SK-N-DZ (cell line): ENCODE measurements at places on chromosomes 7 and 10.

- no peak for DNase-seq
These were observed 7.1 kb downstream of the ERV3-1 start for GRCh38 chr7:64999165-65000004.

GRCh38 chr10:82463614-82464013 lies 588.6 kb downstream of the NRG3 start:
- DNase-seq: peak; percentile 63

- no peak for DNase-seq
These were observed 148.7 kb upstream of the KLF6 start for GRCh38 chr10:3933733-3934132.

DNA sequence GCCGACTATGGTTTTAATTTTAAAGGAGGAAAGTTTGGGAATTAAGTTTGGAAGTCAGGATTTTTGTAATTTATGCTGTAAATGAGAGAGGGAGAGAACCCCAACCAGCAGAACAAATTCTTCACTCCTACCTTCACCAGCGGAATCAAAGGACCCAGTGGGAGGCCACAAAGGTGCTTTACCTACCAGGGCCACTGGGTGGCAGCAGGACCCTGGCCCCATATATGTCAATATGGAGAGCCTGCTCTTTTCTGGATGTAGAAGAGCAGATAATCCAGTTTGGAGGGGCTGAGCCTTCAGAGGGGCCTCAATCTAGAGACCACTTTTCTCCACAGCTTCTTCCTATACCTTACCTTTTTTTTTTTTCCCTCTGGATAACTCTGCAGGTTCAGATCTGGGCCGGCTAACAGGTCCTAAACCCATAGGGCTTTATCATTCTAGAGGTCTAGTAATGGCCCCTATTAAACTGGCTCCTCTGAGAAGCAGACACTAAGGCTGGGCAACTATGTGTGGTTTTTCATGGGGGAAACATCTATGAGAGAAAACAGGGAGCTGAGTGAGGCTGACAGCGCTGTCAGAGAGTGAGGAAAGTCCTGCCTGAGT lies 8.5 kb upstream of the SCD start:
- DNase-seq: peak; percentile 75

DNA sequence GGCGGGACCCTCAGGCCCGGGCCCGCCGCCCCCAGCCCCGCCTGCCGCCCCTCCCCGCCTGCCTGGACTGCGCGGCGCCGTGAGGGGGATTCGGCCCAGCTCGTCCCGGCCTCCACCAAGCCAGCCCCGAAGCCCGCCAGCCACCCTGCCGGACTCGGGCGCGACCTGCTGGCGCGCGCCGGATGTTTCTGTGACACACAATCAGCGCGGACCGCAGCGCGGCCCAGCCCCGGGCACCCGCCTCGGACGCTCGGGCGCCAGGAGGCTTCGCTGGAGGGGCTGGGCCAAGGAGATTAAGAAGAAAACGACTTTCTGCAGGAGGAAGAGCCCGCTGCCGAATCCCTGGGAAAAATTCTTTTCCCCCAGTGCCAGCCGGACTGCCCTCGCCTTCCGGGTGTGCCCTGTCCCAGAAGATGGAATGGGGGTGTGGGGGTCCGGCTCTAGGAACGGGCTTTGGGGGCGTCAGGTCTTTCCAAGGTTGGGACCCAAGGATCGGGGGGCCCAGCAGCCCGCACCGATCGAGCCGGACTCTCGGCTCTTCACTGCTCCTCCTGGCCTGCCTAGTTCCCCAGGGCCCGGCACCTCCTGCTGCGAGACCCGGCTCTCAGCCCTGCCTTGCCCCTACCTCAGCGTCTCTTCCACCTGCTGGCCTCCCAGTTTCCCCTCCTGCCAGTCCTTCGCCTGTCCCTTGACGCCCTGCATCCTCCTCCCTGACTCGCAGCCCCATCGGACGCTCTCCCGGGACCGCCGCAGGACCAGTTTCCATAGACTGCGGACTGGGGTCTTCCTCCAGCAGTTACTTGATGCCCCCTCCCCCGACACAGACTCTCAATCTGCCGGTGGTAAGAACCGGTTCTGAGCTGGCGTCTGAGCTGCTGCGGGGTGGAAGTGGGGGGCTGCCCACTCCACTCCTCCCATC lies 82.7 kb downstream of the PAX2 start:
- peak; percentile 32 for DNase-seq

- peak; percentile 75 for DNase-seq
These were observed 23.6 kb upstream of the SRI start for GRCh38 chr7:88243345-88243909.

DNA sequence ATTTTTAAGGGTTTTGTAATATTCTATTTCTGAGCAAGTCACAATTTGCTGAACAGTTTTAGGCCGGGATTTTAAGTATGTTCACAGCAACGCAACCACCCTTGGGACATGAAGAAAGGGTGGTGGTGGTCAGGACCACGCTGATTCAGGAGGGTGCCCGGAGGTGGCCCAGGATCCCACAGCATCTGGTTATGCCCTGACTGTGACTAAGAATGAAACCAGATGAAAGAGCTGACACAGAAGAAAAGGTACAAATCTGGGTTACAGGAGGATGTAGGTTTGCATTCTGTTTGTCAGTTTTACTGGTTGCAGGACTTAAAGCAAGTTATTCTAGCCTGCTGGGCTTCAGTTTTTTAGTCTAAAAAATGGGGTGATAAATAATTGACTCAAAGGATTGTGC lies 279.7 kb downstream of the CCSER2 start:
- DNase-seq: no peak
